ENCODE measurements at places on chromosomes 7 and 10. TPM values are rescaled to one million over a fixed set of nuclear protein-coding genes. Genes with fewer than 3 reads are reported as not detected.

DNA sequence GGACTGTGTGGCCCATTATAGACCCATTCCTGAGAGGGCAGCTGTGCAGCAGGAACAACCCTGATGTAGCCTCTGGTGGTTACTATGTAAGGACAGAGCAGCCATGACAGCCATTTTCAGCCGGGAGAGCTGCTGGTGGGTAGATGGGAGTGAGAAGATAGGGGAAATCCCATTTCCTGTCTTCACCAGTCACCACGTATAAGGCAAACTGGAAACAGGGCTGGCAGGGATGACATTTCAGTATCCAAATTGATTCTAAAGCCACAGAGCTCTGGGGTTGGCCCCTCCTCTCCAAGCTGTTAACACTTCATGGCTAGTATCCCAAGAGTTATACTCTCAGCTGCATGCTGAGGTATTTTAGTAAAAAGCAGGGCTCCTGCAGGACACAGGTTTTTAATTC lies 15.2 kb upstream of the FZD1 start:
- no peaks in the 10 kb centered on the region for H3K27me3 ChIP-seq
- no peaks in the 10 kb centered on the region for H3K36me3 ChIP-seq
- no peak for DNase-seq
- H3K27ac ChIP-seq = no peak overlapping the region

DNA sequence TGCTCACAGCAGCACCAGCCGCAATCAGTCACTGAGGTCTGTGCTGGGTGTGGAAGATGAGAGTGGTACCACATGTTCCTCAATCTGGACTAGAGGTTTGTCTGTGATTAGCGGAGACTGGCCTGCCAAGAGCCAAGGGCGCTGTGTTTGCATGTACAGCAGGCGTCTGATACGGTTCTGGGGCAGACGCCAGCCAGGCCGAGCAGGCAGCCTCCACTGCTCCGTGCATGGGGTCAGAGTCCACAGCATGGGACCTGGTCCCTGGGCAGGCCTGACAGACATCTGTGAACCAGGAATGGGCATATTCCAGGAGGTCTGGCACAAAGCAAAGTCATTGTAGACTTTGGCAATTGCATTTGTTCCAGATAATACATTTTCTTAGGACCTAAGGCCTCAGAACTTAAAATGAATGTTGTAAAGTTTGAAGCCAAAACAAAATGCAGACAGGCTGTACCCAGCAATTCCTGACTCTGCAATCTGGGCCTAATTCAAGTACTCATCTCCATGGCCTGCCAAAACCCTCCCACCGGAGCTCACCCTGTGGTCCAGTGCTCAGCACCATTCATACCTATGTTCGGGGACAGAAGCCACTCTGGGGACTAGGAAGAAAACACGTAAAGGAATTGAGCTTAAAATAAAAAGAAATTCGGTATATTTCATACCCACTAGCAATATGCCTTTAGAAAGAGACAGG lies 50.0 kb upstream of the FAM20C start:
- H3K27ac ChIP-seq = peak overlapping the region; percentile 34
- H3K4me1 ChIP-seq = no peaks in the 10 kb centered on the region
- H3K4me3 ChIP-seq = no peak overlapping the region
- H3K36me3 ChIP-seq = no peaks in the 10 kb centered on the region
- DNase-seq = peak; percentile 78

- H3K4me1 ChIP-seq = peaks cover 17% of the 10 kb centered on the region
- H3K4me3 ChIP-seq = no peak overlapping the region
- H3K27me3 ChIP-seq = no peaks in the 10 kb centered on the region
- DNase-seq = no peak
- no peak overlapping the region for H3K27ac ChIP-seq
Observed at GRCh38 chr10:114753126-114753525, 68.5 kb upstream of the FHIP2A start.

DNA sequence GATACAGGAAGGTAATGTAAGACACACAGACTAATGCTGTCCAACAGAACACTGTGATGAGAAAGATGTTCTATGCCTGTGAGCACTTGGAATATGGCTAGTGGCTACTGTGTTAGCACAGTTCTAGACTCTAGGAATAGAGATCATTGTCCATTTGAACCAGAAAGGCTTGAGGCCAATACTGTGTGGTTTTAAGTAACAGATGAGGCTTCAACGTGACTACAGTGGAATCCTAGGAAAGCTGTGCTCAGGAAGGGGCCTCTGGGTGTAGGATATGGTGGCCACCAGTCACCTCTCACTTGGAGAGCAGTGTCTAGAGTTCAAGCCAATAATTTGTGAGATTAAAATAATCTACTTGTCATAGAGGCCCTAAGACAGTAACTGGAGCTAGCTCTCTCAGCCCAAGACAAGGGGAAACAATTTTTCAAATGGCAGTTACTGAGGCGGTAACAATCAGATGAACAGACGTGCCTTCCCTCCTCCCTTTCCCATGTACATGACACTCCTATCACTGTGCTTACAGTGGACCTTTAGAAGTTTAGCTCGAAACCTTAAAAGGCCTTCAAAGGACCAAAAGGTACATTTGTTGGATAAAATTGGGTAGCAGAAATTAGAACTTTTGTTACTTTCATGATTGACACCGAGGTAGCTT lies 10.2 kb downstream of the ZDHHC16 start:
- H3K27me3 ChIP-seq = no peaks in the 10 kb centered on the region
- peaks cover 9% of the 10 kb centered on the region for H3K4me1 ChIP-seq
- H3K4me3 ChIP-seq = no peak overlapping the region
- no peak for DNase-seq
- peaks cover 8% of the 10 kb centered on the region for H3K36me3 ChIP-seq

- no peak overlapping the region for H3K4me3 ChIP-seq
- H3K4me1 ChIP-seq = no peaks in the 10 kb centered on the region
- DNase-seq = no peak
Observed at GRCh38 chr7:52705768-52706167, 329.7 kb upstream of the POM121L12 start.

DNA sequence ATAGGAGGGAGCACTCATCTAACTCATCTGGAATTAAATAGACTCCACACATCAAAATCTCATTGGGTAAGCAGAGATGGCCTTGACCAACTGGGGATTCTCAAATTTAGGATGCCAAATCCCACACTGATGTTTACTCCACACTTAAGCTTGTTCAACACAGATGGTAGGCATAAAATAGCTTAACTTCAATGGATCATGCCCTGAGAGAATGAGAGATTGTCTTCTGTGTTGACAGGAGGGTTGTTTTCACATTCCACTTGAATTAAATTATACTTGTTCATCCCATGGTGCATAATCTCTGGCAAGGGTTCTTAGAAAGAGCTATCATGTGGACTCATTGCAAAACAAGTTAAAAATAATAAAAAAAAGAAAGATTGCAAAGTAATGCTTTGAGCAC lies 391.4 kb downstream of the PLXDC2 start:
- no peak overlapping the region for H3K27ac ChIP-seq
- no peak overlapping the region for H3K4me3 ChIP-seq
- H3K27me3 ChIP-seq = no peaks in the 10 kb centered on the region
- H3K36me3 ChIP-seq = no peaks in the 10 kb centered on the region

C7orf57 gene
- total RNA-seq = 0.63 TPM

ZNF107 gene
- total RNA-seq = 8.0 TPM
